ENCODE measurements at places on chromosomes 4 and X.

- DNase-seq = peak; percentile 24
Measured at GRCh38 chr4:56737666-56738065, 56.6 kb upstream of the HOPX start.

GRCh38 chrX:68261060-68261672 is 172.1 kb downstream of the OPHN1 start:
- DNase-seq = no peak

DNA sequence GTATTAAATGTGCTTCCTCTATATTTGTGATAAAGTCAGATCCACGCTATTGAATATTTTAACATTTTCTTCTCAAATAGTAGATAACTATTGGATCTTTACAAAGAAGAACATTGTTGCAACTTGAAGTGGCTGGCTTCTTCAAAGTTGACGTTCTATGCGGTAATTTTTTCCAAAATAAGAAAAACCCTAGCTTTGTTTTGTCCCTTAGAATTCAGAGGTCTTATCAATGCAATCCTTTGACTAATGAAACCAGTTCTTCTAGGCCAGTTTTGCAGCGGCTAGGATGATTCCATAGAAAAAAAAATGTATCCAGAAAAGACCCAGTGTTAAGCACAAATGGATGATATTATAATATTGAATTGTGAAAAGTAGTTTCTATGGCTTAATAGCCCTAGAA is 89.6 kb downstream of the ANTXR2 start:
- DNase-seq = no peak

- no peak for DNase-seq
Measured at GRCh38 chr4:173401063-173401462, 2.1 kb upstream of the SCRG1 start.

DNA sequence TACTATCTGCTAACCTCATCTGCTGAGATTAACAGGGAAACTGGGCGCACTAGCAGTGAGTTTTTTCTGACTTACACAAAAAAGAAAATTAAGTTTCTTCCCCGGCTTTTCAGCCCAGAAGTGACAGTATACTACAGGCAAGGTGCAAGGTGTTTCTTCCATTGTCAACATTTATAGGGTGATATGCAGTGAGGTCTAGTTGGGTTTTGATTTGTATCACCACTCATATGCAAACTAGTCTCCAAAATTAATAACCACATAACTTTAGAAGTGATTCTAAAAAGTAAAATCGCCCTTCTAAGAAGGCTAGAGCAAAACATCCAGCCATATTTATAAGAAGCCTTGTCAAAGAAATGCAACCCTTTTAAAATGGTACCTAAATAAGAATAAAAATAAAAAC is 640.1 kb downstream of the ARAP2 start:
- DNase-seq = no peak

- DNase-seq = no peak
Measured at GRCh38 chr4:15327311-15328298, 100.2 kb upstream of the C1QTNF7 start.

DNA sequence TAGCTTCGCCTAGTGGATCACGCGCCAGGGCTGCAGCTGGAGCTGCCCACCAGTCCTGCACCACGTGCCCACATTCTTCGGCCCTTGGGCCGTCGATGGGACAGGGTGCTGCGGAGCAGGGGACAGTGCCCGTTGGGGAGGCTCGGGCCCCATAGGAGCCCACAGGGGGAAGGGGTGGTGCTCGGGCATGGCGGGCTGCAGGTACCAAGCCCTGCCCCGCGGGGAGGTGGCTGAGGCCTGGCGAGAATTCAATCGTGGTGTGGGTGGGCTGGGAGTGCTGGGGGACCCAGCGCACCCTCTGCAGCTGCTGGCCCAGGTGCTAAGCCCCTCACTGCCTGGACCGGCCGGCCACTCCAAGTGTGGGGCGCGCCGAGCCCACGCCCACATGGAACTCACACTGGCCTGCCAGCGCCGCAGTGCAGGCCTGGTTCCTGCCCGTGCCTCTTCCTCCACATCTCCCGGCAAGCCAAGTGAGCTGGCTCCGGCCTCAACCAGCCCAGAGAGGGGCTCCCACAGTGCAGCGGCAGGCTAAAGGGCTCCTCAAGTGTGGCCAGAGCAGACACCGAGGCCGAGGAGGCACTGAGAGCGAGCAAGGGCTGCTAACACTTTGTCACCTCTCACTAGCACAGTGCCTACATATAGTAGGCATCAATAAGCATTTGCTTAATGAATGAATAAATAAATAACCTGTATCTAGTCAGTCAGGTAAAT is 11.7 kb downstream of the SCFD2 start:
- no peak for DNase-seq

DNA sequence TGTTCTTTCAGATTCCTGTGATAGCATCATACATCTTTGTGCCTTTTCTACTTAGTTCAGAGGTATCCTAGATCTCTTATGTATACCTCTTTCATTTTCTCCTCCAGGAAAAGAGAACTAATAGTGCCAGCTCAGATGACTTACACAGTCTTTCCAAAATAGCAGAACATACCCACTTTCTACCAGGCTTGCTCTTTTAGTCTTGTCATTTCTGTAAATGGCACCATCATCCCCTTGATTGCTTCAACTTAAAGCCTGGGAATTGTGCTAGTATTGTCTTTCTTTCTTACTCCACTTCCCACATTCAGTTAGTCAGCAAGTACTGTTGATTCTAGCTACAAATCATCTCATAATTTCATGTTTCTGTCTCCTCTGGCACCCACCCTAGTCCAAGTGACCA is 5.1 kb downstream of the APEX2 start:
- no peak for DNase-seq

DNA sequence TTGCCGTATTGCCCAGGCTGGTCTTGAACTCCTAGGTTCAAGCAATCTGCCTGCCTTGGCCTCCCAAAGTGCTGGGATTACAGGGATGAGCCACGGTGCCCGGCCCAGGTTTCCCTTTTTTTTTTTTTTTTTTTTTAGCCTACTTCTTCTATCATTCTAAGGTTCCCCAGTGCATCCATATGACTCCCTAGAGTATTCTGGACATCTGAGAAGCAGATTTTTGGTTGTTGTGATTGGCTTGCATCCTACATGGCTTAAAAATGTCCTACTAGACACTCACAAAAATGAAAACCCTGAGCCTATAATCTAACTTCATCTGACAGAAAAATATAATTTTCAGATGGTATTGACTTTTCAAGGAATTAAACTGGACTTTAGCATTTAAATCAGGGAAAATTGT is 41.7 kb downstream of the SMIM14 start:
- DNase-seq = no peak

- DNase-seq = no peak
Measured at GRCh38 chr4:148704291-148704690, 262.1 kb upstream of the NR3C2 start.

GRCh38 chr4:66681962-66682361 is 863.3 kb downstream of the CENPC start:
- DNase-seq = peak; percentile 18

- no peak for DNase-seq
Measured at GRCh38 chrX:38649221-38649620, 87.9 kb downstream of the TSPAN7 start.

DNA sequence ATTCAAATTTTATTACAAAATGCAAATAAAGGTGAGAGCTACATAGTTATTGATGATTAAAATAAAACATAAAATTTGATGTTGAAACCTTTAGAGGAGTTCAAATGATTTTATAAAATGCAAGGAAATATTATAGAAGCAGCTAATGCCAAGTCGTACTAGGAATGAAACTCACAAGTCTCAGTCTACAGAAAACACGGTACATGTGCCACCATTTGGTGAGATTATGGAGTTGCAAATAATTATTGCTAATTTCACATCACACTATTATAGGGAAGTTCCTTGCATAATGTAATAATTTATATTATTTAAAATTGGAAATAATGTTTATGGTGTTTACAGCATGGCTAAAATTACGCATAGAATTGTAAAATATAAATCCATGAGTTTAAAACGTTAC is 1601.7 kb upstream of the TENM3 start:
- no peak for DNase-seq

DNA sequence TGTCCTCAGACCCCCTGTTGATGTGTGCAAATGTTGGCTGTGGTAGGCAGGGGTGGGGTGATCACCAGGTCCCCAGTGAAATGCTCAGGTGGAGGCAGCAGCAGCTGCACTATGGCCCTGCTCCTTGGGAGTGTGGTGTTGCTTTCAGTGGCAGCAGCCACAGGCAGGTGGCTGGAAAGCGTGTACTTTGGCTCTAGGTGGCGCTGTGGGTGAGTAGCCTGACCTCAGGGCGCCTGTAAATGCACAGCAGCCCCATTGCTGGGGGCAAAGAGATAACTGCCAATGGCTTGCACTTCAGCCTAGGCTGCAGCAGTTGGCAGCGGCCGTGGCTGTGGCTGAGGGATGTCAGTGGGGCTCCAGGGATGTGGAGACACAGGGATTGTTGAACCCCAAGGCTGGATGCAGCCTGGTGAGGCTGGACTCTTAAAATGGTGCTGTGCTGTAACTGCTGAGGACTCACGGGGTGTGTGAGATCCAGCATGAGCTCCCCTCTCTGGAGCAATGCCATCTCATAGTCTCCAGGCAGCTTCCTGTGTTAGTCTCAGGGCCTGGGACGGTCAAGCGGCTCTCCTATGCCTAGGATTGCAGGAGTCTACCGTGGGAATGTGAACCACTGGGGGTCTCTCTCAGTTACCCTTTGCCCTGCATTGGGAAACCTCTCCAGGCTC is 421.7 kb upstream of the HTR2C start:
- DNase-seq = no peak

GRCh38 chr4:88908521-88908920 is 148.5 kb downstream of the FAM13A start:
- DNase-seq = no peak

GRCh38 chr4:52751487-52751911 is 274 bp upstream of the ERVMER34-1 start:
- DNase-seq = no peak

- no peak for DNase-seq
Measured at GRCh38 chr4:78880874-78881492, 58.3 kb downstream of the PAQR3 start.

Data from NCI-H1417 (cell line).